Stimulated activated CD4-positive, alpha-beta T cell treated with anti-CD3 and anti-CD28 coated beads, TNF-alpha, amount 100 ng/mL, for 4 hours (primary cell): ENCODE measurements at places on chromosomes 1 and 21.

DNA sequence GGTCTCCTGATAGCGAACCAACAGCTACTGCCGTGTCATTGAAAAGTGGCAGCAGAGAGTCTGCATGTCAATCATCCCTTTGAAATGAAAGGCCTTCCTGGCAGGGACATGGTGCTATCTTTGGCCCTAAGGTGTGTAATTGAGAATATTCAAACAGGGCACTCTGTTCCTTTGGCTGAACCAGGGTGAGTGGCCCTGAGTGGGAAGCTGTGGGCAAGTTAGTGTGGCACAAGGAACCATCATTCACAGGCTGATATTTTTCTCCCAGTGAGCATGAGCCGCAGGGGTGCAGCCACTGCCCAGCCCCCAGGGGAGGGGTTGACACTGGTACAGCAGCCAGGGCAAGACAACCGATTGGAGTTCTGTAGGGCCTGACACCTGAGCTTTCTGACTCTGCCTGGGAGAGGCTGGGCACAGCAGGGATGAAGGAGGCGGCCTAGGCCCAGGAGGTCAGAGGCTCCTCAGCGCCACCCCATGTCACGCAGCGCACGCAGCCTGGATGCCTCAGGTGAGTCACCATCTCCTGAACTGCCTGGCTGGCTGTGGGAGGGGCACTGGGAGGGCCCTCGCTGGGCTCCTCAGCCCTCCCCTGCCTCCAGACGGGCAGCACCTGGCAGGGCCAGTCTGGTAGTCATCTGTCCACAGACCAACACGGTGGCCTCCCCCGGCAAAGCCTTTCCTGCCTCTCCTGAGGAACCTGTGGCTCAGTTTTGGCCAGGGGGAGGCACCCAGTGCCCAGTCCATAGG, 13.2 kb downstream of the QSOX1 start:
- DNase-seq, result no peak

DNA sequence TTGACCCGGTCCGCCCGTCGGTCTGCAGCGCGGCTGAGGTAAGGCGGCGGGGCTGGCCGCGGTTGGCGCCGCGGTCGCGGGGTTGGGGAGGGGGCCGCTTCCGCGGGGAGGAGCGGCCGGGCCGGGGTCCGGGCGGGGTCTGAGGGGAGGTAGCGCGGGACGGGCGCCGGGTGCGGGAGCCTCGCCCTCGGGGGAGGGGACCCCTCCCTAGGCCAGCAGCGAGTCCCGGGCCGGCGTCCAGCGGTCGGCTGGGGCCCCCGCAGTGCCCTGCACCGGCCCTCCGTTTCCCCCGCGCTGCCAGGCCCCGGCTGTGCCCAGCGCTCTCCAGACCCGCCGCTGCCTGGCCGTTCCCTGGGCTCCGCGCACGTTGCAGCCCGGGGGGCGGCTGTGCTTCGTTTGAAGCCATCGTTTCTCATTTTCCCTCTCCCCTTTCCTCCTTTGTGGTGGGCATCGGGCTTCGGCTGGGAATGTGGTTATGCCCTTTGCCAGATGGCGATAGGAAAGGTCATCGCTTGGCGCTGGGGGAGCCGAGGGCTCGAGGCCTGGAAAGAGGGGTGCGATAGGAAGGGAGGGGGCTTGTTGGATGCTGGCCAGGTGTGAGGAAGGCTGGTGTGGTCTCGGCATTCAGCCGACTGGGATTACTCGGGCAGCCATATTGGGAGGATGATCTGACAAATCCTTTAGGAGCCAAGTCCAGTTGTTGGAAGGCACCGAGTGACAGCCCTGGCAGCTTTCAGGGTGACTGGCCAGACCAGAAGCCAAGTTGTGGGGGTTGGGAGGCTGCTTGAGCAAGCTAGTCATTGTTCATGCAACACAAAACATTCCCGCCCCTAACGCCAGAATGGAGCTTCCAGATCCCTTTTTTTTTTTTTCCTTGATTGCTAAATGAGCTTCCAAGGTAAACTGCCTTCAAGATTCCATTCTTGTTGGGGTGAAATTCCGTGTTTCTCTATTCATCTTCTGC, 753 bp downstream of the KIF1B start:
- peak; percentile 4 for DNase-seq

DNA sequence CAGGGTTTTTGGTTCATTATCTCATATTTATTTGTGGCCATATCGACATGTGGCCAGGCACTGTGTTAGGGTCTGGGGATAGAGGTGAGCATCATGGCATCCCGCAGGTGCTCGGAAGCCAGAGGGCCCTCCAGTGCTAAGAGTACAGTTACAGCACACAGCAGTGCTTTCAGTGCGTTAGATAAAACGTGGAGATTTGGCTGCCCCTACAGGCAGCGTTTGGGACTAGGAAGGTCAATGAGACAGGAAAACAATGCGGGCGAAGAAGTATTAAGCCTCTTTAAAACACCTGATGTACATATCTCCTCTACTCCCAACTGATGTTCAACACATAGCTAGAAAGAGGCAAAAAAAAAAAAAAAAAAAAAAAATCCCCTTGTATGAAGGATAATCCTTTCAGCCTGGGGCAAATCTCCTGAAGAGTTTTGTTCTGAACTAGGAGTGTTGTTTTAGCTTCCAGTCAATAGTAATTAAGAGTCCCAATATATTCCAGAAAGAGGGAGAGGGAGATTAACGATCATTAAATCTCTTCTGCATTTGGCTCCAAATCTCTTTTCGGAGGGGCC, 80.1 kb downstream of the CAPZB start:
- no peak for DNase-seq

GRCh38 chr1:221234791-221235190, 355.5 kb downstream of the HLX start:
- DNase-seq, result no peak

GRCh38 chr1:14415396-14415795, 183.1 kb upstream of the KAZN start:
- no peak for DNase-seq

- DNase-seq, result no peak
Observed at GRCh38 chr1:233868461-233868860, 36.0 kb upstream of the SLC35F3 start.

DNA sequence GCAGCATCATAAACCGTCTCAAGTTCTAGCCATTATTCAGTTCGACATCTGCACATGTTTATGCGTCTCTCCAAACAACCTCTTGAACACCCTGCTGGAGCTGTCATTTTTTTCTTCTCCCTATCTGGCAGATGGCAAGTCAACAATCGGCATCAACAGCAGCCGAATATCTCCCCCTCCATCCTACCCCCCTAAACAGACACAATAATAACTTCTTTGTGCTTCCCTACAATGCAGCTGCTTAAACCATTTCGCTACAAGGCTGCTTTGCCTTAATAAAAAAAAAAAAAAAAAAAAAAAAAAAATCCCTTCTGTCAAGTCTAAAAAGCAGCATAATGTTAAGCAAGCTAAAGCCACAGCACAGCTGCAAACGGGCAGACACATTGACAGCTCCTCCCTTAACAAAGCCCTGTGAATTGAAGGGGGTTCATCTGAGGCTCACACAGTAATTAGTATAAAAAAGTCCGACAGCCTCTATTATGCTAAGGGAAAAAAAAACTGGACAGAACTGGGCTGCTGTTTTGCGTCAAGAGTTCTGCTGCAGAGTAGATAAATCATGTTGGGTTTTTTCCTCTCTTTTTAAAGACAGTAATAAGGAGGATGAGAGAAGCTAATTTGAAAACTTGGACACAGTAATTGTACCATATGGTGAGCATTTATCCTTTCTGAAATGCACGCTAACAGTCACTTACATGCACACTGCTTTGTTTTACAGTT, 136.4 kb downstream of the AKT3 start:
- no peak for DNase-seq

DNA sequence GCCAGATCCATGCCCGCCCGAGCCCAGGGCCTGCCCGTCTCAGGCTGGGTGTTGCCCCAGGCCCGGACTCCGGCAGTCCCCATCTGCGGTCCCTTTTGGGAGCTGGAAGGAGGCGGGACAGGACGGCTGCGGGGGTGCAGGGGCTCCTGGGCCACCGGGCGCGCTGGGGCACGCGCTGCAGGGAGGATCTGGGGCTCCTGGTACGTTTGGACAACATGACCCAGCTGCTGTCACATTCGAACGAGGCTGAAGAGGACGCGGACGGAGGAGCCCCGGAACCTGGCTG, 6.6 kb upstream of the CALML6 start:
- DNase-seq, result no peak

DNA sequence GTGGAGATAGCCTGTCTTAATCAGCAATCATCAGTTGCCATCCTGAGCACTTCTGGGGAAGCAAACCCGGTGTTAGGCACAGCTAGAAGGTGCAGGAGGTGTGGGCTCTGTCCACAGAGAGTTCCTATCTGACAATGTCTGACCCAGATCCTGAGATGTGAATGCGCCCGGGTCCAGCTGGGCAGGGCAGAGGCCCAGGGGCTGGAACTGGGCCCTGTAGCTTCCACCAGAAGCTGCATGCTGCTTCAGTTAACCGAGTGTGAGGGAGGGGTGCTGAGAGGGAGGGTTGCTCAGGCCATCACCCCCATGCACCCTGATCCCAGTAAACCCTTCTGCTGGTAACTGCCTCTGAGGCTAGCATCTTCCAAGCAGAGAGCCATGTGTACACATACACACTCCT, 42.2 kb downstream of the KIF21B start:
- DNase-seq, result no peak

- DNase-seq, result no peak
Observed at GRCh38 chr1:213658457-213658856, 329.3 kb upstream of the PROX1 start.

DNA sequence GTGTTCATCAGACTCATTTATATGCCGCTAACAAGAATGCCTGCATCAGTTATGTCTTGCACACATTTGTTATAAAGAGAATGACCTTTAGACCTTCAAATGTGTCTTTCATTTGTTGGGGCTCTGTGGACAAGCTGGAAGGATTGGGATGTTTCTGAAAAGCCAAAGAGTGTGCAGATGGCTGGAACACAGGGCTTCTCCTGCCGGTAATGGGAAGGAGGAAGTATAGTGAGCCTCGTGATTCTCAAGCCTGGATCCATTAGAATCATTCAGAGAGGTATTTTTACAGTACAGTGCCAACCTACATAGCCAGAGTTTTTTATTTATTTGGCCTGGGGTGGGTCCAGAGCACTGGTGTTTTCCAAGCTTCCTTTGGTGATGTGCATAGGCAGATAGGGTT, 40.6 kb upstream of the ATP1A1 start:
- no peak for DNase-seq

DNA sequence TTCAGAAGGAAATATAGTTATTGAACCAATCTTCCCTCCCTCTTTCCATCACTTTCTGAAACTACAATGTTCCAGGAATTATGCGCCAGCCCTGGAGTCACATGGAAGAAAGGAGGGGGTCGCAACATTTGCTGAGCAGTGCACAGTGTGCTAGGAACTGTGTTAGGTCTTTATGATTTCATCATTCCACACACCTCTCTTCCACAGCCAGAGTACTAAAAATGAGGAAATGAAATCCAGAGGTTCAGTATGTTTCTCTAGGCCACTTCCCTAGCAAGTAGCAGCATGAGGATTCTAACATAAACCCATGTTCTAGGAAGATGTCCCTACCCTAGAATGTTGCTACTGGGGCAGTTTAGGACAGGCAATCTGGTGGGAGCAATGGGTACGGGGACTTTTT, 158.1 kb downstream of the SLC45A1 start:
- no peak for DNase-seq

DNA sequence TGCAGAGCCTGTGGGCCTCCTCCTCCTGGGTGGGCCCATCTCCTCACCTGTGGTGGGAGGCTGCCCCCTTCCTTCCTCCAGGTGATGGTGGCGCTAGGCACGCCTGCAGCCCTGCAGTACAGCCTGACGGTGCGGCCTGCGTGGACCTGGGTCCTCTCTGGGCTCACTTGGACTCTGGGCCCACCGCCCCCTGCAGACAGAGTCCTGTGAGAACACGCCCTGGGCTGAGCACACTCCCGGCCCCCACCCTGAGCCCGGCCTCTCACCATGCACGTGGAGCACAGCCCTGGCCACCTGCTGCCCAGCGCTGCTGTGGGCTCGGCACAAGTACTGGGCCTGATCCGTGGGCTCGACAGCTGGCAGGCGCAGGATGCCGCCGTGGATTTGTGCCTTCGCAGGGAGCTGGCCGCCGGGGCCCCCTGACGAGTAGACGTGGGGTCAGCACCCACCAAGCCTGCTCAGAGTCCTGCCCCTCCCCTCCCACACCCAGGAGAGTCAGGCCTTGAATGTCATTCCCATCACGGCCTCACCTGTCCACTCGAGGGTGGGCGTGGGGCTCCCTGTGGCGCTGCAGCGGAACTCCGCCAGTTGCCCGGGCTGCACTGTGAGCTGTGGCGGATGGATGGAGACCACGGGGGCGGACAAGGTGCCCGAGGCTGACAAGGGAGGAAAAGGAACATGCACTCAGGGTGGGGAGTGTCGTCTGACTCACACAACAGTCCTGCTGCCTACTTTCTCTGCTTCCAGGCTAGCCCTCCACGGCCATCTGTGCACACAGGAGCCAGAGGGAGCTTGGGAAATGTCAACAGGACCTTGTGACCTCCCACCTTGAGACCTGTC, 43.4 kb downstream of the LDLRAD2 start:
- no peak for DNase-seq

DNA sequence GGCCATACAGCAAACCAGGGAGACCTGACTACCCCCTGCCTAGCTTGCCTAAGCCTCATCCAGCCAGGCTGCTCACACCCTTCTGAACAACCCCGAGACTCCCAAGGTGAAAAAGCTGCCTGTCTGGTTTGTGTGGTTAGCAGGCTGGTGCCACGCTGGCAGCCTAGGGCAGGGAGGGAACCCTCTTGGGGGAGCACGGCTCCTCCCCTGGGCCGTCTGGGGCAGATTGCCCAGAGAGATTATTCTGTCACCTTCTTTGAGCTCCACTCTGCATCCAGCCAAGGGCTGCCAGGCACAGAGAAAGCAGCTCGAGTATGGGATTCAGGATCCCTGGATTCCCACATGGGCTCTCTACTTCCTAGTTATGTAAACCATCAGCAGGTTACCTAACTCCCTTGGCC, 27.5 kb upstream of the TCEA3 start:
- DNase-seq, result no peak

- DNase-seq, result no peak
Observed at GRCh38 chr1:205275916-205276688, 45.4 kb downstream of the NUAK2 start.

GRCh38 chr21:44653123-44653522, 1.3 kb downstream of the KRTAP12-4 start:
- no peak for DNase-seq

GRCh38 chr1:242402956-242403355, 121.5 kb downstream of the PLD5 start:
- DNase-seq, result no peak

- no peak for DNase-seq
Observed at GRCh38 chr1:168454211-168454815, 89.5 kb downstream of the XCL2 start.

DNA sequence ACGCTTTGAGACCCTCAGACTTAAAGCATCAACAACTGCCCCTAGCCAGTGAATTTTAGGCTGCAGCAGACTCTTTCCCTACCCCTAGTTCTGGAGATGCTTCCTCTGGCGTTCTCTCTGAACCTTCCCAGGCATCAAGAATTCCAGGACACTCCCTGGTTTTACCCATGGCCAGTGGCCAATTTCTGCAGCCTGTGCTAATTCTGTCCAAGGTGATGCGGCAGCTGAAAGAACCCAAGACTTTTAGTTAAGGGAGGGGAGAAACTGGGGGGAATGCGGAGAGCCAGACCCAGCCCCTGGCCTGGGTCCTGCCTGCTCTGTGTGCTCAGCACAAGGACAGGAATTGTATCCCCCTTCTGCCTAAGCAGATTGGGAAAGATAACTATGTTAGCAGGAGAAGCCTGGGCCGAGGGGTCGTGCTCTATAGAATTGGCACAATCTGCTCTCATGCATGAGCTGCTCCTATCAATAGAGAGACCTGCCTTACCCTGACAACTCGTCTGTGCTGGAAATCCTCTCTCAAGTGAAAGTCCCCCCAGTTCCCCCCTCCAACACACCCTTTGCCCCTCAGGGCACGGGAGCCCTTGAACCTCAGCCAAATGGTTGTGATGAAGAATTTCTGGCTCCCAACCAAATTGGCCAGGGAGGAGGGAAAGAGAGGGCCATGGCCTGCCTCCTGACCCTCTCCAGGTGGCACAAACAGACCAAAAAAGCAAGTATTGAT, 5.4 kb upstream of the GJA8 start:
- no peak for DNase-seq
